DND-41 (cell line): ENCODE measurements at places on chromosomes 16 and 17.

DNA sequence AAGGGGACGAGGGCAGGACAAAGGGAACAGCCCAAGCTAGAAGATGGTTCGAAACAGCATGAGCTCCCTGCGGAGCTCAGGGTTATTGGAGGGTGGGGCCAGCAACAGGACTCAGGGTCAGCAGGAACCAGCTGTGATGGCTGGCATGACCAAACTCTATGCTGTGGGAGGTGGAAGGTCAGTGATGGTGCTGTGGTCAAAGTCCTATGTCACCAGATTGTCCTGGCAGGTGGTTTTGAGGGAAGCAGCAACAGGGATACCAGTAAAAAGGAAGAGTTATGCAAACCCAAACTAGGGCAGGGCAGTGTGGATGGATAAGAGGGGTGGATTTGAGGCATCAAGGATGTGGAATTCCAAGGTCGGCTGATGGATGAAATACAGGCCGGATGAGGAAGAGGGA lies 32.4 kb downstream of the CACNG4 start:
- no peak for DNase-seq

DNA sequence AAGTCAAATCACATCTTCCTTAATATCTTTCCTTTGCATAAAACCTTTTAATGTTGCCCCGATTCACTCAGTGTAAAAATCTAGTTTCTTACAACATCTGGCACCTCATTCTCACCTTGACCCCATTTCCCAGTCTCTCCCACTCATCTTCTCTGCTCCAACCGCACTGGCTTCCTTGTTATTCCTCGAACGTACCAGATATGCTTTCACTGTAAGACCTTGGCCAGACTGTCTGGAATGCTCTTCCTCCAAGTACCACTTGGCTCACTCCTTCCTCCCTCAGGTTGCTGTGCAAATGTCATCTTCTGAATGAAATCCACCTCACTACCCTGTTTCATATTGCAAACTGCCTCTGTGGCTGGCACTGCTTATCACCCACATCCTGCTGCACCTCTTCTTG lies 433.6 kb downstream of the HAPSTR1 start:
- no peak for DNase-seq

DNA sequence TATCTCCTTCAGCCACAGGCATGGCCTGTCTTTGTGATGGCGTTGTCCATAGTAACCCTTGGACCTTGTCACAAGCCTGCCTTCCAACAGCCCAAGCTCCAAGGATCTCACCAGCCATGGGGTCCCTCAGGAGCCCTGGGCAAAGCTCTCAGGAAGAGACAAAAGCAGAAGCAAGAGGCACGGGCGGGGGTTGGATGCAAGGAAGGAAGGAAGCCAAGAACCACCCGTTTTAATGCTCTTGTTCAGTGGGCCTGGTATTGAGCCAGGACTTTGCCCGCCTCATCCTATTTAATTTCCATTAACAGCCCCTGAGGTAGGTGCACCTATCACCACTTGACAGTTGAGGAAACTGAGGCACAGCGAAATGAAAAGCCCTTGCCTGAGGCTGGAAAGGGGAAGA lies 32.3 kb upstream of the GOSR2 start:
- DNase-seq = no peak

DNA sequence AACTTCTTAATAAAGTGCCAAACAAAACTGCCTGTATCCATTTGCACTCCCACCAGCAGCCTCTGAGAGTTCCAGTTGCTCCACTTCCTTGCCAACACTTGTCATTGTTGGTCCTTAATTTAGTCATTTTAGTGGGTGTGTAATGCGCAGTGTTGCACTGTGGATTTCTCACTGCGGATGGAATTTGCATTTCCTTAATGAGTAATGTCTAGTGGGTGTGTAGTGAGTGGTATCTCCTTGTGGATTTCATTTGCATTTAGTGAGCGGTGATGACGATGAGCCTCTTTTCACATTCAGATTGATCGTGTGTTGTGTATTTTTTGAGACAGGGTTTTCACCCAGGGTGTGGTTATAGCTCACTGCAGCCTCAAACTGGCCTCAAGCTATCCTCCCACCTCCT lies 4.1 kb upstream of the MSLN start:
- DNase-seq = no peak

DNA sequence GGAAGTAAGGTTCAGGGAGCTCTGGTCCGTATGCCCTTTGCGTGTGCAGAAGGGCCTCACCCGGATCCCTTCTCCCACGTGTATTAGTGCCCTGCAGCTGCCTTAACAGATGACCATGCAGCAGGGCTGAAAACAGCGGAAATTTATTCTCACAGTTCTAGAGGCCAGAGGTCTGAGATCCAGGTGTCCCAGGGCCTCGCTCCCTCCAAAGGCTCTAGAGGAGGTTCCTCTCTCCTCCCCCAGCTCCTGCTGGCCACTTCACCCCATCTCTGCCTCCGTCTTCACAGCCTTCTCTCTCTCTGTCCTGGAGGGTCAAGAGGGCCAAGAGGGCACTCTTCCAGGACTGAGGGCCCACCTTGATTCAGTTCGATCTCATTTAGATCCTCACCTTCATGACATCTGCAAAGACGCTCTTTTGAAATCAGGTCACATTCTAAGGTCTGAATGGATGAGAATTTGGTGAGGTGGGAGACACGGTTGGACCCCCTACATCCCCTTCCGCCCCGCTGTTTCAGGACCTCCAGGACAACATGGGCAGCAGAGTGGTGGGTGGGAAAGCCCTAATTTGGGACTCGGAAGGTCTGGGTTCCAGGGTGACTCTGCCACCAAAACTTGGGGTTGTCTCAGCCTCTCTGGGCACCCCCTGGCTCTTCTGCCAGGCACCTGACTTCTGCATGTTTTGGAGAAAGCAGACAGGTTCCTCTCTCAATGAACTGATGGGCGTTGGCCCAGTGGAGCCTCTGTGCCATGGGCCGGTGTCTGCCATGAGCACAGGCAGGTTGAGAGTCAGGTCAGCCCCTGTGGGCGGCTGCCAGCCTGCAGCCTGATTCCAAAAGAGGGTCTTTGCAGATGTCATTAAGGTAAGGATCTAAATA lies 361.2 kb downstream of the SEC14L1 start:
- no peak for DNase-seq

GRCh38 chr17:78401246-78401645 lies 22.8 kb downstream of the PGS1 start:
- no peak for DNase-seq
